ENCODE measurements at places on chromosomes 12 and 14.

DNA sequence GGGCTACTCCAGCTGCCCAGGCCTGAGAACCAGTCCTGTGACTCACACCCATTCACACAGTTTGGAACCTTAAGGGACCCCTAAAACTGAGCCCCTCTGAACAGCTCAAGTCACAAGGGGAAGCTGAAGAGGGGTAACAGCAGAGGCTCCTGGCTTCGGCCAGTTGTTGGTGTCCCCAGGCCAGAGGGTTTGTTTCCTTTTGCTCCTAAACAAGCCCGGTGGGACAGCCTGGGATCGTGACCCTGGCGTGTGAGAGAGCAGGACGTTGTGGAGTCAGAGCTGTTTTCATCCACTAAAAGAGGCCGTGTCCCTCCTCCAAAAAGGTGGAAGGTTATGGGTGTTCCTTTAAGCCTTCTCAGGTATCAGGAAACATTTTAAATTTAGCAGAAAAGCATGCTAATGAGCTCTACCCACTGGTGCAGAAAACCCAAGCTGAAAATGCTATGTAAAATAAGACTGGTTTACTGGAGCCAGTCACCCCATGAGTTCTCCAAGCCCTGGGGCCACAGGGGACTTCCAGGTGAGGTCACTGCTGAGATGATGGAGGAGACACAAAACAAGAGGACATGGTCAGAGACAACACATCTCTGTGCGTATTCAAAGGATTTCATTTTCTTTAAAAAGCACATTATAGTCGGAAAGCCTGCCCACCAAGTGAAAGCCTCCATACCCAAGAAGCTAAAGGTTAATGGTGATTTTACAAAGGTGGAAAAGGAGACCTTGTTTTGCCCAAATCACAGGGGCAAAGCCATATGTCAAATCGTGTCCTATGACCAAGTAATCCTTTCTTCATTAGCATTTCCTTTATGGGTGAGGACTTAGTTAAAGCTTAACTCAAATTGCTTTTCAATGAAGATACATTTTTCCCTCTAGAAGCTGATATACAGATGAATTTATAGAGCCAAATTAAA lies 14.1 kb downstream of the PRKAB1 start:
- DNase-seq = no peak

- no peak for DNase-seq
These were observed 157.7 kb upstream of the TBX3 start for GRCh38 chr12:114841557-114842251.

GRCh38 chr14:71534506-71534905 lies 397.7 kb upstream of the RGS6 start:
- DNase-seq = no peak

- peak; percentile 90 for DNase-seq
These were observed 1.8 kb downstream of the ZDHHC22 start for GRCh38 chr14:77139540-77140358.

DNA sequence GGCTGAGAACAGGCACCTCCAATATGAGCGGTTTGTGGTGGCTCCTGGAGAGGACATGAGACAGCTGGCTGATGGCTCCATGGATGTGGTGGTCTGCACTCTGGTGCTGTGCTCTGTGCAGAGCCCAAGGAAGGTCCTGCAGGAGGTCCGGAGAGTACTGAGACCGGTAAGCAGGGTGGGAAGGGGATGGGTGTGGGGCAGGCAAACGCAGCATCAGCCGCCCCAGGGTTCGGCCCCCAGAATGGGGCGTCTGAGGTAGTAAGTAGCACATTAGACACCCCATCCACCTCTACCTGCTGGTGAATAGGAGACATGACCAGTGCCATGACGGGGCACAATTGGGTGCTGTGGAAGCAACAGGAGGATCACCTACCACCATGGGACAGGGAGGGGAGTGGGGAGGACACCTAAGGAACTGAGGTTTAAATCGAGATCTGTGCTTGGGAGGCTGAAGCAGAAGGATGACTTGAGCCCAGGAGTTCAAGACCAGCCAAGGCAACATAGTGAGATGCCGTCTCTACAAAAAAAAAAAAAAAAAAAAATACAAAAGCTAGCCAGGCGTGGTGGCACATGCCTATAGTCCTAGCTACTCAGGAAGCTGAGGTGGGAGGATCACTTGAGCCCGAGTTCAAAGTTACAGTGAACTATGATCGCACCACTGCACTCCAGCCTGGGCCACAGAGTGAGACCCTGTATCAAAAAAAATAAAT lies 25.5 kb downstream of the ITGA7 start:
- no peak for DNase-seq

GRCh38 chr14:99535448-99535847 lies 54.2 kb downstream of the CCNK start:
- no peak for DNase-seq

- no peak for DNase-seq
These were observed 161.3 kb upstream of the GARIN6 start for GRCh38 chr12:99486277-99486676.

DNA sequence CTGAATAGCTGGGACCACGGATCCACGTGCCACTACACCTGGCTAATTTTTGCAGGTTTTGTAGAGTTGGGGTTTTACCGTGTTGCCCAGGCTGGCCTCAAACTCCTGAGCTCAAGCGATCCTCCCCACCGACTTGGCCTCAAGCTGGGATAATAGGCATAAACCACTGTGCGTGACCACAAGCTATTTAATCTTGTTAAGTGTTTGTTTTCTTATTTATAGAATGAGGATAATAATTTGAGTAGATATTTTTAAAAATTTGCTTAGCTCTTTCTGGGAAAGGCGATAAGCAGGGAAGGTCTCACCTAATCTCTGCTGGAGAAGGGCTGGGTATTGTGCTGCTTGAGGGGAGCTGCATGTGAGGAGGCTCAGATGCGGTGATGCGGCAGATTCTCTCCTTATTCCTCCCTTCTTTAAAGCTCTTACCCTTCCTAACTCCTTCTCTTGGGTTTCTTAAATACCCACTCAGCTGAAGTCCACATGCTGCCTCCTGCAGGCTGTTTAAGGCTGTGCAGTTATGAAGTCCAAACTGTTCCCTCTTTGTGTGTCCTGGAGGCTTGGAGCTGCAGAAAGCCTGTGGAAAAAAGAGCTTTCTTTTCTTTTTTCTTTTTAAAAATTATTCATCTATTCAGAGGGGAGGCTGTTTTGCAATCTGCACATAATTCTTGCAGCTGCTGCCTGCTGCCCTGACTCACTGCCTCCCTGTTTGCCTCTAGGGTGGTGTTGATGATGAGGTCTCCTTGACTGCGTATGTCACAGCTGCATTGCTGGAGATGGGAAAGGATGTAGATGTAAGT lies 37.9 kb downstream of the A2ML1 start:
- peak; percentile 64 for DNase-seq

- no peak for DNase-seq
These were observed 40.9 kb downstream of the ATL1 start for GRCh38 chr14:50600849-50601248.

DNA sequence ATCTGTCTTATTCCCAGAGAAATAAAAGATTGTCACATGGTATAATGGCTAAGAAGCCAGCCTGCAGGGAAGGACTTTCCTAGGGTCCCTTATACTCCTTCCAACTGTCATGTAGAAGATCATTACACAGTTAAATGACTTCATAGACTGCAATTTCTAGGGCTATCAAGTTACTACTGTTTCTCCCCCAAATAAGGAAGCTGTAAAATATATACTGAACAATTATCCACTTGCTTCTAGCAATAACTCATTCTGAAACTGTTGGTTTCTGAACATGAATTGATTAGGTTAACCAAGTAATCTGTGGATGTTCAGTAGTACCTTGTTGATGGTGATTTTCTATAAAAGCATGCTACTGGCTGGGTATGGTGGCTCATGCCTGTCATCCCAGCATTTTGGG lies 44.6 kb downstream of the A2ML1 start:
- DNase-seq = no peak

GRCh38 chr12:103572312-103573045 lies 14.6 kb upstream of the STAB2 start:
- no peak for DNase-seq

GRCh38 chr12:99135376-99135775 lies 490.3 kb downstream of the APAF1 start:
- no peak for DNase-seq

- DNase-seq = no peak
These were observed 178.1 kb downstream of the SOX5 start for GRCh38 chr12:23771240-23771949.
